ENCODE measurements at places on chromosomes 16 and 17.

- peak; percentile 76 for DNase-seq
Measured at GRCh38 chr17:74190154-74190553, 13.3 kb upstream of the RPL38 start.

- no peak for DNase-seq
Measured at GRCh38 chr16:60206516-60206915, 1472.4 kb upstream of the GOT2 start.

- no peak for DNase-seq
Measured at GRCh38 chr17:56656701-56657327, 63.3 kb downstream of the NOG start.

DNA sequence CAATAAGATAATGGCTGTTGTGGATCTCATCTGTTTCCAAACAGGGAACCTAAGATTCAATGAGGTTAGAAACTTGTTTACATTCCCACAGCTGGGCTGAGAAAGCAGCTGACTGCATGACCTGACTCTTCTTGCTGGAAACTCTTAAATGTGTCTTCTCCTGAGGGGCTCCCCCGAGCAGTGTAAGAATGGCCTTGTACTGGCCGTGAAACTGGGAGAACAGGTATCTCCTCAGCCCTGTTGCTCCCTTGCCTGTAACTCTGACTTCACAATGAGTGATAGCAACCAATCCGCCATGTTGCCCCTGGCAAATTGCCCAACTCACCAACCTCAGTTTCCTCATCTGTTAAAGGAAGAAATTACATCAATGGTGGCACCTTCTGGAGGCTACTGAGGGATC is 59.1 kb upstream of the CCL2 start:
- DNase-seq: no peak

GRCh38 chr17:17232303-17232621 is 4.7 kb downstream of the FLCN start:
- DNase-seq: no peak

DNA sequence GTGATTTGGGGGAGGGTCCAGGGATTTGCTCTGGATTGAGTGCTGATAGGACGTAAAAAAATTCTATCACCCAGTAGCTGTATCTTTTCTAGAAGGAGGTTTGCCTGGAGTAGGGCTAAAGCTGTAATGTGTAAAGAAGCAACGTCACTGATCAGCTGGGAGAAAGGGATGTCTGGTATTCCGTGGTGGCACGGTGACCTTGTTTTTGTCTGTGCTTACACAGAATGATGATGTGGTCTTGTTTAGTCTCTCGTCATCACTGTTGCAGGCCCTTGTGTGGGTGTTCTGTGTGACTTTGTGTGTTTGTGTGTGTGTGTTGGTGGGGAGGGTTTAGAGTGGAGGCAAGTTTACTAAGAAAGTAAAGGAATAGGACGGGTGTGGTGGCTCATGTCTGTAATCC is 22.5 kb upstream of the ARHGAP17 start:
- no peak for DNase-seq

DNA sequence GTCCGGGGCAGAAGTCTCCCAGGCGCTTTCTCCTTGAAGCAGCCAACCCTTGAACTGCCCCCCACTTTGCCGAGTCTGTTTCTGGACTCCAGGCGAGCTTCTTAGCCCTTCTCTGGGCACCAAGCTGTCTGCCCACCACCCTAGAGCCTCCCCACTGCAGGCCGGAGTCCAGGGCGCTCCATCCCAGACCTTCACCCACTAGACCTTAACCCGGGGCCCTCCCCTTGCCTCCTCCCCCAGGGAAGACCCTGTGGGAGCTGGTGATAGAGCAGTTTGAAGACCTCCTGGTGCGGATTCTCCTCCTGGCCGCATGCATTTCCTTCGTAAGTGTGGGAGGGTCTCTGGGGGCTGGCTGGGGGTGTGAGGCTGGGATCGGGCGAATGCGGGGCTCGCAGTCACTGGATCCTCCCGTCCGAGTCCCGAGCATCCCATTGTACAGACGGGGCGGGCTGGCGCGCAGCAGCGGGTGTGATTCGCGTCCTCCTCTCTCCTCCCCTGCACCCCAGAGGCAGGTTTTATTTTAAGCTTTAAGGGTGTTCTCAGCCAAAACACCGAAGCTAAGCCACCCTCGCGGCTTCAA is 1.1 kb downstream of the ATP2A1 start:
- no peak for DNase-seq

GRCh38 chr16:84404324-84404723 is 36.0 kb downstream of the ATP2C2 start:
- DNase-seq: no peak

DNA sequence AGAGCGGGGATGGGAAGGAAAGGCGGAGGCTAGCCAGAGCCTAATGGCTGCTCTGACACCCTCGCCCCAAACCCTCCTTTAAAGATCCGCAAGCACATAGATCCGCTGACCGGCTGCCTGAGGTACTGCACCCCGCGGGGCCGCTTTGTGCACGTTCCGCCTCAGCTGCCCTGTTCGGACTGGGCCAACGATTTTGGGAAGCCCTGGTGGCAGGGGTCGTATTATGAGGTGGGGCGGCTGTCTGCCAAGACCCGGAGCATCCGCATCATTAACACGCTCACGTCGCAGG is 663 bp downstream of the CYB5D1 start:
- no peak for DNase-seq

GRCh38 chr17:59369031-59369975 is 37.8 kb downstream of the YPEL2 start:
- DNase-seq: no peak

DNA sequence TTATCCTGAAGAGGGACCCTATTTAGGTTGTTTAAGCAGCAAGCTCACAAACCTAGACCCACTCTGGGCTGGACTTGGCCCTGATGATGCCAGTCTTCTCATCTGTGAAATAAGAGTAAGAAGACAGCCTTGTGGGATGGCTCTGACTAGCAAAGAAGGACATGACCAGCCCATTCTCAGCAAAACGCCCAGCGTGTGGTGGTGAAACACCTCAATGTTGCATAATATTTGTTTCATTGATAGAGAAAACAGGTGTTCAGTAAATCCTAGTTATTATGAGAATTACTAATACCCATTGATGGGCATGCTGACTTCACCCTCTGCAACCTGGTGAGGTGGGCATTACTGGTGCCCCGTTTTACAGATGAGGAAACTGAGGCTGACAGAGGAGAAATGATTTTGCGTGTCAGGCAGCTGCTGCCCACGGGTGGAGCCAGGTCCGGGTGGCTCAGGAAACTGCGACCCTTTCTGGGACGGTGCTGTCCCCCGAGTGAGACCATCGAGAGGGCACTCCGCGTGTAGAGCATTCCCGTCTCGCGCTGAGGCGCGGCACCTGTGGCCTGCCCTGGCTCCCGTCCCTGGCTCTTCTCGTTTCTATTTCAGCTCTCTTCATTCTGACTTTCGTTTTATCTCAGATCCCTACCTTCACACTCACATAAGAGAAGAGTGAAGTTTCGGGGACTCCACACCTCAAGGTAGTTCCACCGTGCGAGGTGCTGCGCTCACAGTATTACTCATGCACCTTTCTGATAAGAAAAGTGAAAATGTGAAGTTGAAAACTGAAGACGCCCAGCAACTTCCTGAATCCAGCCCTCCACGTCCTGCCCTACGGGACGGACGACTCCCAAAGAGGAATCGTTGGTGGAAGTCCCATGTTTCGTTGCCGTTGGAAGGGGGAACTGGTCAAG is 48.5 kb downstream of the IRF8 start:
- no peak for DNase-seq

DNA sequence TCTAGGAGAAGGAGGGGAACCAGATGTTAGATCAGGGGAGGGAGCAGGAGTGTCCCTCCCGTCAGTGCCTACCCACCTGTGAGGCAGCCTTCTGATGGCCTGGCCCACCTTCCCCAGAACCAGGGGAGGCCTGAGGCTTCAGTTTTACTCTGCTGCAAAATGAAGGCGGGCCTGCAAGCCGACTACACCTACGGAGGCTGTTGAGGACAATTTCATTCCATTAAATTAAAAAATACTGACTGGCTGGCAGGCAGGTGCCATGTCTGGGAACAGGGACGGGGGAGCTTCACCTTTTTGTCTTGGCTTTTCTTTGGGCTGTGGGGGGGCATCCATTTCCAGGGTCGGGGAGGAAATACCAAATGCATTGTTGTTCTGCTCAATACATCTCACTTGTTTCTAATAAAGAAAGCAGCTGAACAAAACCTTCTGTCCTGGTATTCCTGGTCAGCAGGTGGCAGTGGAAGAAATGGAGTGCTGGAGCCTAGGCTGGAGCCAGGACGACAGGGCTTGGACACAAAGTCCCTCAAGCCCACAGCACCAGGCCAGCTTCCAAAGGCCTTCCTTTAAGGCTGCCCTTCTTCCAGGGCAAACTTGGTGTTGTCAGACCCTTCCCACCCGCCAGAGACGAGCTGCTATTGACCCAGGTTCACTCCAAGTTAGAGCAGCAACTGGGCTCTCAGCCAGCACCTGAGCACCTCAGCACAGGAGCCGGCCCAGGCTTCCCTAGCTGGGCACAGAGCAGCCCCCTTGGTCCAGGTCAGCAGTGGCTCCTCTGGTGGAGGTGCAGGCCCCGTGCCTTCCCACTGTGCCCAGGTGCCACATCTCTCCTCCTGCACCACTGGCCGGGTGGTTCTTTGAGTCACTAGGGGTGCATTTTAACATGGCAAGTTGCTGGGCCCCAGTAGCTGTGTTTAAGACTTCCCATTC is 23.5 kb downstream of the PLCD3 start:
- DNase-seq: no peak

GRCh38 chr16:51407921-51408320 is 256.9 kb upstream of the SALL1 start:
- no peak for DNase-seq

GRCh38 chr16:63982110-63982509 is 1139.8 kb downstream of the CDH11 start:
- no peak for DNase-seq

DNA sequence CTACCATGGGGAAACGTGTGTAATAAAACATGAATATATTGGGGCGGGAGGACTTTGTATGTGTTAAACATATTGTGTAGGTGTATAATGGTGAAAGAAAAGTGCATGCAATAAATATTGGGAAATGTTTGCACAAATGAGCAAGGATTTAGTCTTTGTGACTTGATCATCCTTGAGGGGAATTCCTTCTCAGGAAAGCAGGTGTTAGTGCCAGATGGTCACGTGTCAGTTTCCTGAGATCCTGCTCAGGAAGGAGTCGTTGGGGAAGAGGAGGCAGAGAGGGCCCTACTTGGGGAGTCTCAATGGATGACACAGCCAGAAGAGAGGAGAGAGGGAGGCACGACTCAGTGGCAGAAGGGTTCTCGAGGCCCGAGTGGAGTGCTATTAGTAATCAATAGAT is 53.2 kb downstream of the MSI2 start:
- DNase-seq: no peak

- DNase-seq: no peak
Measured at GRCh38 chr17:81053041-81053970, 18.4 kb downstream of the BAIAP2 start.

GRCh38 chr17:10518271-10519037 is at the start of gene MYH1:
Gene MYH1 (minus strand): TSS chr17:10518542. CDS start chr17:10516642, 1,900 bp downstream.
- no peak for DNase-seq

- DNase-seq: peak; percentile 80
Measured at GRCh38 chr17:29140631-29141513, 39.3 kb downstream of the MYO18A start.

DNA sequence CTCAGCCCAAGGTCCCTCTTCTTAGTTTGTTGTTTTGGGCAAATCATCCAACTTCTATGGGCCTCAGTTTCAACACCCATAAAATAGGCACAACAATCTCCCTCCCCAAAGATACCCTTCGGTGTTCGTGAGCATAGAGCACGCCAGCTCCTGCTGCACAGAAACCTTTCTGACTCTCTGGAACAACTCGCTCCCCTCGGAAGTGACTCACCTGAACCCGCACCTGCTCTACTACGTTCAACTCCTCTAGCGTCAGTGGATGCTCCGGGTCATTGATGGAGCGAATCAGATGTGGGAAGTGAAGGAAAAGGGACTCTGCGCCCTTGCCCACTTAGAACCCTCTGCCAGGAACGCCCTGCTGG is 445 bp downstream of the CIAO2B start:
- no peak for DNase-seq

- DNase-seq: no peak
Measured at GRCh38 chr16:79758615-79759346, 158.2 kb upstream of the MAF start.

GRCh38 chr16:9929836-9930235 is 252.4 kb downstream of the GRIN2A start:
- DNase-seq: peak; percentile 48

- DNase-seq: no peak
Measured at GRCh38 chr17:71709946-71710345, 410.9 kb upstream of the SOX9 start.

DNA sequence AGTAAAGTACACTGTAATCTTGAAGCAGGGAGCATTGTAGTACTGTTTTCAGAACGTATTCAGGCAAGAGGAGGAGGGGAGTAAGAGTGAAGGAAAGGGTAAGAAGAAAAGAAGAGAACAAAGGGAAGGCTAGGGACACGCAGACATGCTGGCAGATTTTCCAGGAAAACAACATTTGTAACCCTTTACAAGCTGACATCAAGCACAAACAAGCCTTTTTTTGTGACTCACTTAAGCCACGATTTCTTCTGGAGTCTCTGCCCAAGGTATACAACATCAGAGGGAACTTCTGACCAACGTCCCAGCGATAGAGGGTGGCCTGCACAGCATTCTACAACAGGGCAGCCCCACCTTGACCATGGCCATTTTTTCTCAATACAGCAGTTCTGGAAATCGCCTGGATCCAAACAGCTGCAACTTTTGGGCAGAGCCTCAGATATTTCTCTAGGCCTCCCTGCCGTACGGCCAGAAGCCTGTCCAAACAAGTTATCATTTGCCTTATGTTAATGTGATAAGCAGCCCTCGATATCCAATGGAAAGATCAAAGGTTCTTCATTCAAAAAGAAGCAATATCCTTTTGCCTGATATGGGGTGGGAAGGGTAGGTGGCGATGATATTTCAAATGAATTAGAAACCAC is 247.3 kb downstream of the ZFHX3 start:
- DNase-seq: no peak

DNA sequence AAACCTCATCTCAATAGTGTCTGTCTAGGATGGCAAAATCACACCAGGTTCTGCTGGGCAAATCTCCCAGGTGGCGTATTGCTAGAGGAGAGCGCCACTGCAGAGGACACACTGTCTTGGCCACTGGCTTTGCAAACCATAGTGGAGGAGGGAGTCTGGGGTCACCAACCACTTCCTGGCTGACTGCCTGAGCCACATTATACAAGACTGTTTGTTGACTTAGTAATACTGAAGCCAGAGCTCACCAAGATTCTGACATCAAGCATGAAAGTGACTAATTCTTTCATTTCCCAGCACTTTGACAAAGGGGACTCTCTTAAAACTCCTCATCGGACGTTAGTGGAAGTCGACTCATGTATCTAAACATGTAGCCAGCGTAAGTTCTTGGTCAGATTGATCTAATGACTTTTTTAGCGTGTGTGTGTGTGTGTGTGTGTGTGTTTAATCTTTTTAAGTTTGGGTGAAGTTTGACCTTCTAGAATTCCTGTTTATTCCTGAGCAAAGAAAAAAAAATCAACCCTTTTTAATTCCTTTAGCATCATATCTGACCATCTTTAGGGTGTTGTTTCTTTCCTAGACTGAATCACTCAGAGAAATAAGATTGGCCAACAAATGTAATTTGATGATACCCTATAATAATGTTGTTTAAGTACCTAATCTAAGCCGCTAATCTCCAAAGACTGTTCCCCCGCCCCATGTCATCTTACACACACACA is 13.7 kb downstream of the PITPNC1 start:
- peak; percentile 75 for DNase-seq

- DNase-seq: no peak
Measured at GRCh38 chr17:48632579-48633265, 6.6 kb upstream of the HOXB9 start.

Measured in pons (tissue), 1 donor.